Right atrium auricular region (tissue), 2 donors: ENCODE measurements at places on chromosomes 3 and 15.

DNA sequence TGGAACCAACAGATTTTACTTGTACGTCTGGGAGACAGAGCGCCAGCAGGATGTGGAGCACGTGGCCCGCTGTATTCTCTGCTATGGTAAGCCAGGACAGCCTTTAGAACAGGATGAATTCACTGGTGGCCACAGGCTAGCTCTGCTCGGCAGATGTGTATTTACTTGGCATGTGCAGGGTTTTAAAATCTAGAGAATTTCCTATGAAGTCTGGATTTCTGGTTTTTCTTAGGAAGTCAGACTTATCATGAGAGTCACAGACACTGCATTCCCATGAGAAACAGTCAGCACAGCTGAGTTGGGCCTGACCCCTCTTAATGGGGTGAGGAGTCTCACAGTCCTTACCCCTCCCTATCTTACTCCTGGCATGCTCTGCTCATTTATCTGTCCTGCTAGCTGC is 84.6 kb upstream of the COL6A5 start:
- no peak for DNase-seq

GRCh38 chr3:46867550-46867898 is 4.3 kb upstream of the MYL3 start:
- peak; percentile 91 for DNase-seq

DNA sequence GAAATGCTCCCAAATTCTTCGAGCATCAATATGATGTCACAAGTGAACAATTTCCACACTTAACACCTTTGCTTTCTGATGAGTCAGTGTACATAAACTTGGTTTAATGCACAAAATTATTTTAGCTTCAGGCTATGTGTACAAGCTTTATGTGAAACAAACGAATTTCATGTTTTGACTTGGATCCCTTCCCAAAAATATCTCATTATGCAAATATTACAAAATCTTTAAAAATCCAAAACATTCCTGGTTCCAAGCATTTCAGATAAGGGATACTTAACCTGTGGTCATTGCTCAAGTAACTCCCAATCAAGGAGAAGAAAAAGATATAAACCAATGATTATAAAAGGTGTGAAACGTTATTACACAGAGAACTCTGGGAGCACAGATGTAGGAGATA is 25.2 kb downstream of the RAB5A start:
- no peak for DNase-seq

GRCh38 chr3:4841776-4842440 is 137.3 kb upstream of the BHLHE40 start:
- DNase-seq: no peak

GRCh38 chr15:38304481-38304880 is 51.8 kb downstream of the SPRED1 start:
- no peak for DNase-seq

GRCh38 chr3:34037260-34037659 is 238.8 kb downstream of the PDCD6IP start:
- no peak for DNase-seq

- DNase-seq: no peak
Observed at GRCh38 chr15:82060817-82061216, 15.0 kb upstream of the MEX3B start.

GRCh38 chr3:37899101-37899707 is 37.5 kb downstream of the CTDSPL start:
- no peak for DNase-seq

DNA sequence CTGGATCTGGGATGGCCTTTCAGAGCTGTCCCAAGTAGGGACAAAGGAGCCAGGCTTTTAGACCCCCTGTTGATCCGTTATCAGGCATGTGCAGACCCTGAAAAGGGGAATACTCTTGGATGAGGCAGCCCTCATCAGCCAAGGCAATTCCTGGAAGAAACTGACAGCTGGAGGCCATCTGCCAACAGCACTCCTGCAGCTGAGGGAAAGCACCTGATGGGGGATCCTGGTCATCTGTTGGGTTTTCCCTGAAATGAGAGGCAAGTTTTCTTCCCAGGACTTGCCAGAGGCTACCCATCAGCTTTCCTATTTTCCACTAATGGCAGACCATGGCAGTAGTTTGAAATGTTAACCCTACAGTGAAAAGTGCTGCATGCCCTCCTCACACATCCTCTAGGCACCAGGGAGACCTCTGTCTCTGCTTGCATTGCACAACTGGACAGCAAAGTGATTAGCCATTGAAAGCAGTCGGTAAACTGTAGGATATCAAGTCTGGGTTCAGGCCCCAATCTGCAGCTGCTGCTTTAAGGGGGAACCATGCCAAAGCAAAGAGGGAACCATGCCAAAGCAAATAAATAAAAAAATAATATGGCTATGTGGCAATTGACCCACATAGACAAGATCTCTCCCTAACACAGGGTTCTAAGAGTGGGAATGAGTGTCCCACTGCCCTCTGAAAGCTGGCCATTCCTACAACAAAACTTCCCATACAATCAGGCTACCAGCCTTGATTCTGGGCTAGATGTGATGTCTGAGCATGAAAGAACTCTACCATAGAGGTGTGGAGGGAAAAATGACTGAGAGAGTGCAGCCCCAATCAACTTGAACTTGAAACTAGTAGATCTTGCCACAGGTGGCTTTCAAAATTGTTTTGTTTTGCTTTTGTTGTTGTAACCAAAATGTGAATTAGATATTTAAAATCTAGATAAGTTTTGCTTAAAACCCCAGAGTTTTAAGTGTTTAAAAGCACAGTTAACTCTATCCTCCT is 232.0 kb upstream of the STT3B start:
- no peak for DNase-seq

DNA sequence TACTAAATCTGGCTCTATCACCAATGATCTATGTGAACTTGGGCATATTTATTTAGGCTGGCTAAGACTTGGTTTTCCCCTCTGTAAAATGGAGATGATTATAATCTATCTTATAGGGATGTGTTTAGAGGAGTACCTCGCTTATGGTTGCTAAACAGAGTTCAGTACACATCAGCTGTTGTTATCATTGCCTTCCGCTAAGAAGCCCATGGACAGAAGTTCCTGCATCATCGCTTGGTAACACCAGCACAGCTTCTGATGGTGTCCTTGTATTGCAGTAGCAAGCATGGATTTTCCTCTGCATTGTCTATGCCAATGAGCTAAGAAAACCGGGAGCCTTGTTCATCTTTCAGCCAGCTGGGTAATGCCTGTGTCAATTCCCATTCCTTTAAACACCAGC is 73.1 kb upstream of the LRTM1 start:
- no peak for DNase-seq

DNA sequence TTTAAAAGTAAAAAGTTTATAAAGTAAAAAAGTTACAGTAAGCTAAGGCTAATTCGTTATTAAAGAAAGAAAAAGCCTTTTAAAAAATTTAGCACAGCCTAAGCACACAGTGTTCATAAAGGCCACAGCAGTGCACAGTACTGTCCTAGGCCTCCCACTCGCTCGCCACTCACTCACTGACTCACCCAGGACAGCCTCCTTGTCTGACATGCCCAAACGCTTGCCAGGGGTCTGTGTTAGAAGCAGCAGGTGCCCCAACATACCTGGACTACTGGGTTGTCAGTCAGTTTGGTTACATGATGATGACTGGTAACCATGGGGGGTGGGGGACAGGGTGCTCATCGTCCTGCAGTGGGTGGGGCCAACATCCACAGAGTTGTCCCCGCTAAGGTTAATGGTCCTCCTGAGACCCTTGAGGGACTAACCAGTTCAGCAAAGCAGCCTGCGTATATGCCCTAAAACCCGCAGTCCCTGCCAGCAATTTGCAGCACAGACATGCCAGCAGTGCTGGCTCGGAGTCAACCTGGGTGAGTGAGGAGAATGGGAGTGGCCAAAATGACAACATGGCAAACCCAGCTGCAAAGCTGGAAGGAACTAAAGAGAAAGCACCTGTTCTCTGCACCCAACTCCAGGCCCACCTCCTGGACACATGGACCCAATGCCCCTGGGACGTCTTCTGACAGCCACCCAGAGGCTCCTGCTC is 49.2 kb downstream of the CYFIP1 start:
- no peak for DNase-seq

GRCh38 chr3:143165211-143165610 is 45.6 kb downstream of the CHST2 start:
- no peak for DNase-seq

GRCh38 chr3:142951794-142952193 is 11.7 kb downstream of the PAQR9 start:
- no peak for DNase-seq

DNA sequence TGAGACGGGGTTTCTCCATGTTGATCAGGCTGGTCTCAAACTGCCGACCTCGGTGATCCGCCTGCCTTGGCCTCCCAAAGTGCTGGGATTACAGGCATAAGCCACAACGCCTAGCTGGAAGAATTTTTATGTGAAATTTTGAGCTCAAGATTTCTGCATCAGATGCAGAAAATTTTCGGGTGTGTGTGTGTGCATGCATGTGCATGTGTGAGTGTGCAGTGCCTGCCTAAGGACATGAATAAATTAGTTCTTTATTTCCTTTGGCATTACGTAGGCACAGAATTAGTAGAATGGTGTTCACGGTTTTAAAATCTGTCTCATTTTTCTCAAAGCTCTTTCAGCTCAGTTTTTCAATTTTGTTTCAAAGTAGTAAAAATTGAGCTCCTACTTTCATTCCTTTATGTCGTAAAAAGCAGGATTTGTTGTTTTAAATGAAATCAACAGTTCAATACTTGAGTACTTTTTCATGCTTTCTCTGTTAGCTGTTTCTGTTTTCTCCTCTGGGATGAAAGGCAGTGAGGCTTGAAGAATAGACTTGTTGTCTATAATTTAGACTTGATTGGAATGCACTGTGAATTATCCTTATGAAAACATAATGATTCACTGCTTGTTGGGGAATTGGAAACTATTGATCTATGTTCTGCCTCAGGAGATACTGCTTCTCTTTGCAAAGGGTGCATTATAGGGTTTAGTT is 23.3 kb upstream of the RAB11A start:
- DNase-seq: no peak

GRCh38 chr3:169759256-169759655 is 5.6 kb downstream of the TERC start:
- DNase-seq: no peak

DNA sequence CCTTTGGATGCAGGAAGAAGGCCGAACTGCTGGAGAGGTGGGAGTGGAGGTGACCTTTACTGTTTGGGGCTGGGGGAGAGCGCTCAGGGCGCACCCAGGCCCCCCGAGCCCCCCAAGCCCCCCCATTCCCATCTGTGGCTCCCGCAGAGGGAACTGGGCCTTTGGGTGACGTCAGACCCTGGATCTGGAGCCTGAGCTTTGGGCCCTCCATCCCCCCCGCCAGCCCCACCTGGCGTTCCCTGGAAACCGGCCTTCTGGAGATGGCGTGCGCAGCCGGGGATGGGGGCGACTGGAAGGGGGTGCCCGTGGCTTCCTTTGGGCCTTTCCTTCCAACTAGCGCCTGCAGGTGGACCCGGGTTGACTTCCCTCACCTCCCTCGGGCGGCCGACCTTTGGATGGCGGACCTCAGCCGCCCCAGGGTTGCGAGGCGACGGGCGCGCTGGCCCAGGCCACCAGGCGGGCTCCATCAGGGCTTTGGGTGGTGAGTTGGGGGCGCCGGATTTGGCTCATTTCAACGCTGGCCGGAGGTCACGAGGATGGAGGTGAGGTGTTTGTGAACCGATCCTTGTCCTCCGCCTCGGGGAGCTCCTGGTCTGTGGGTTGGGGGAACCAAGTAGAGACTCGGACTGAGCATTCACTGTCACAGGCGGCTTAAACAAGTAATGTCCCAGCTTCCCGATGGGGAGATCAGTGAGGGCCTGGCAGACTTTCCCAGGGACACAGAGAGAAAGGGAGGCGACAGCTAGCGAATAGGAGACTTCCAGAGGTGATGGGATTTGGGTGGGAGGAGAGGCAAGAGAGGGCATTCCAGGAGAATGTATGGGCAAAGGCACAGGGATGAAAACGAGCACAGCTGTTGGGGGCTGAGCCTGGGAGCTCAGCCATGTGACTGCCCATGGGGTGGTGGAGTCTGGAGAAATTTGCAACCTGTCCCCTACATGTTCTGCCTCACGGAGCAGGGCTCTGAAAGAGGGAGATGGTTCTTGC is 709 bp downstream of the SCAMP5 start:
- DNase-seq: no peak

- DNase-seq: no peak
Observed at GRCh38 chr3:123781138-123781537, 103.0 kb downstream of the MYLK start.

GRCh38 chr3:11625376-11626083 is 18.2 kb downstream of the VGLL4 start:
- no peak for DNase-seq

- DNase-seq: no peak
Observed at GRCh38 chr3:127458696-127459604, 131.6 kb downstream of the TPRA1 start.

GRCh38 chr3:123002100-123002748 is 25.3 kb downstream of the SEMA5B start:
- DNase-seq: no peak

GRCh38 chr3:71048948-71049347 is 534.6 kb downstream of the FOXP1 start:
- DNase-seq: no peak

DNA sequence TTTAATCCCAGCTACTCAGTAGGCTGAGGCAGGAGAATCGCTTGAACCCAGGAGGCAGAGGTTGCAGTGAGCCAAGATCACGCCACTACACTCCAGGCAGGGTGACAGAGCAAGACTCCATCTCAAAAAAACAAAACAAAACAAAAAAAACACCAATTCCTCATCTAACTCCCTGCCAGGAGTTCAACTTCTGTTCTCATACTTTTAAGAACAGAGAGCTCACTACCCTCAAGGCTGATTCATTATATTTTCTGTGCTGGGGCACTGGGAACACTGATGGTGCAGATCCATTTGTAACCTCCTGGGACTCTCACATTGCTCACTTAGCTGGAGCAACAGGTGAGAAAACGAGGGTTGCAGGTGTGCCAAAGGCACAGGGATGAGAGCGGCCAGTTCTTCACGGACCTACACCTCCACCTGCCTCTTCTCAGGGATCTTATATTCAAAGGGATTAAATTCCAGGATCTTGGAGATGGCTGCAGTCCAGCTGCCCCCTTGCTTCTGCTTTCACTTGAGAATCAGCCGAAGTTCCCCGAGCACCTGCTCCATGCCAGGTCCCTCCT is 12.3 kb upstream of the CSK start:
- no peak for DNase-seq

GRCh38 chr3:4888913-4889846 is 90.1 kb upstream of the BHLHE40 start:
- no peak for DNase-seq

GRCh38 chr15:99537344-99537743 is 28.4 kb upstream of the MEF2A start:
- no peak for DNase-seq

GRCh38 chr15:95816591-95816990 is 513.9 kb upstream of the NR2F2 start:
- no peak for DNase-seq

DNA sequence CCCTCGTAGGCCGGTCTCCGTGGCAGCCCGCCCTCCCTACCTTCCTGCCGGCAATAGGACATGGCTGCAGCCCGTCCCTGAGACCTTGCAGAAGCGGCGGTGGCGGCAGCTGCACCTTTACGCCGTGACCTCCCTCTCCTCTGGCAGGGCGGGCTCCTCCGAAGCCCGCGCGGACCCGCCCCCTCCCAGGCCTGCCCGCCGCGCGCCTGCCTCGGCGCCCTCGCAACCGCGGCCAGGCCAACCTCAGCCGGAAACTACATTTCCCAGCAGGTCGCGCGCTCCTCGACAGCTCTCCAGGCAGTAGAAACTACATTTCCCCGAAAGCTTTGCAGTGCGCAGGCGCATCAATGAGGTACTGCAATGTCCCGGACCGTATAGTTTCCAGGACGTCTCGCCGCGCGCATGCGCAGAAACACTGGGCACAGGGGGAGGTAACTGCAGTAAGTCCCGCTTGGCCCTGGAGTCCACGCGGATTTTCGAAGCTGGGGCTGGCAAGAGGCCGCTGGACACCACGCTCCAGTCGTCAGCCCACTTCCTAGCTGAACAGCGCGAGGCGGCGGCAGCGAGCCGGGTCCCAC is at the start of the genes CHCHD4 and TMEM43:
Gene CHCHD4, minus strand, starts transcription at position 256 of the 578 bp plus-strand sequence. Its CDS starts 194 bp downstream, at position 62.
Gene TMEM43, plus strand, starts transcription at position 438 of the 578 bp plus-strand sequence. CDS start 142 bp downstream, outside the sequence.
- DNase-seq: peak; percentile 99

GRCh38 chr3:133476971-133477375 is 77.1 kb downstream of the BFSP2 start:
- DNase-seq: no peak
